NCI-H446 treated with DMSO at 0.1 percent for 48 hours (cell line): ENCODE measurements at places on chromosomes 16 and 17.
A peak's percentile ranks its signal among the peaks of the same experiment; 100 is the strongest.

DNA sequence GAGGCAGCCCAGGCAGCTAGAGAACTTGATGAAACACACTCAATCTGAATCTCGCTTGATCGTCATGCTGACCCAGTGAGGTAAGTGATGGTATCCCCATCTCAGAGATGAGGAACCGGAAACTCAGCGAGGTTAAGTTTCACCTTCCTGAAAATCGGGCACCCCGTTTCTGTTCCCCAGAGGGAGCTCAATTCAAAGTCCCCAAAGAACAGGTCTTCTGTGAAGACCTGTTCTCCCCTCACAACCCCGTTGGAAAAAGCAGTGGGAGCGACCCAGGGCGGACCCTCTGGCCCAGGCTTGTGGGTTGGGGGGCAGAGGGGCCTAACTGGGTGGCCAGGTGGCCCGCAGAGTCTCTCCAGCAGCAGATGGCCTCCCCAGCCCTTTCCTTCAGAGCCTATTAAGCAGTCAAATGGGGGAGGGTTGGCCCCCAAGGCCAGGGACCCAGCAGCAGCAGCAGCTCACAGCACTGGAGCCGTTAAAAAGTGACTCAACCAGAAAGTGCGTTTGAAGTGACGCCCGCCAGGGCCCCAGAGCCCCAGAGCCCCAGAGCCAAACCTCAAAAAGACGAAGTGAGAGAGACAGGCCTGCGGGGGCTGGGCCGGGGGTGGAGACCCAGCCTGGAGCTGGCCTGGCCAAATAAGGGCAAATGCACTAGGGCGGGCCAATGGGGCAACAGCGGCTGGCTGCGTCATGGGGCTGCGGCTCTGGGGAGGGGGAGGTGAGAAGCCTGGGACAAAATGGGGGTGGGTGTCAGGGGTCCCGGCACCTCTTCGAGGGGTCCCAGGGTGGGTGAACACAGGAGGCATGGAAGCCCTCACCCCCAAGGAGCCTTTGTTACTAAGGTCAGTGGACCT lies 9.2 kb upstream of the TSPOAP1 start:
- no peak for DNase-seq

DNA sequence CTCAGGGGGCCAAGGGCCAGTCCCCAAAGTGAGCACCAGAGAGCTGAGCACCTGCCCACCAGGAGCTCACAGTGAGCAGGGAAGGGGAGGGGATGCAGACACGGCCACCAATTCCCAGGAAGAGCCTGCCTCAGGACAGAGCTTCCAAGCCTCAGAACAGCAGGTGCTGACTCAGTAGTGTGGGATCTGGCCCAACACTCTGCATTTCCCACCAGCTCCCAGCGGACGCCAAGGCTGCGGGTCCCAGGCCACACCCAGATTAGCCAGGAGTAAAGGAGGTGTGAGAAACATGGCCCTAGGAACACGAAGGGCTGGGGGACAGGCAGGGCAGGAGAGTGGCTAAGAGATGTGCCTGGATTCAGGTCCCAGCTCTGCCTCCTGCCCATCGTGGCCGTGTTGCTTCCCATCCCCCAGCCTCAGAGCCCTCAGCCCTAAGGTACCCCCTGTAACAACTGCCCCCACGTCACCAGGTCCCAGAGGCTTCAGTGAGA lies 28.4 kb upstream of the EIF1 start:
- DNase-seq = no peak

DNA sequence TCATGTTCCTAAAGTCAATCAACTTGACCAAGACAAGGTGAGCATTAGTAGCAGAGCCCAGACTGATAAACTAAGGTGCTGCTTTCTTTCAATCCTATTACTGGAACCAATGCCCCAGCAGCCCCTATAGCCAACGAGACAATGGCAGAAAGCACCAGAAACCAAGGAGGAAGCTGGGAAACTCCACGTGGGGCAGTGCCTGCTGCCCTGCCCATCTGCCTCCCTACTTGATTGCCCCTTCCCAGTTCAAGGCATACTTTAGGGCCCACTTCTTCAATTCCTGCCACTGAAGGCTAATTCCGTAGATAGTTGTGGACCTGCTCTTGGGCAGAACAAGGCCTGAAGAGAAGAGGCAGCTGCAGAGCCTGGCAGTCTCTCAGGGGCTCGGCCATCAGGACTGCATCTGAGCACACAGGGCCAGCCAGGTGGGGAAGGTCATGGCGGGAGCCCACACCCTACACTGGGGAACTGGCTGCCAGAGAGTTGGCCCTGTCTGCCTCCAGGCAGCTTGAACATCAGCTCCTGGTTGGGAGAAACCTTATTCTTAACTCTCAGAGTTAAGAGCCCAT lies 30.9 kb downstream of the WSB1 start:
- no peak for DNase-seq

DNA sequence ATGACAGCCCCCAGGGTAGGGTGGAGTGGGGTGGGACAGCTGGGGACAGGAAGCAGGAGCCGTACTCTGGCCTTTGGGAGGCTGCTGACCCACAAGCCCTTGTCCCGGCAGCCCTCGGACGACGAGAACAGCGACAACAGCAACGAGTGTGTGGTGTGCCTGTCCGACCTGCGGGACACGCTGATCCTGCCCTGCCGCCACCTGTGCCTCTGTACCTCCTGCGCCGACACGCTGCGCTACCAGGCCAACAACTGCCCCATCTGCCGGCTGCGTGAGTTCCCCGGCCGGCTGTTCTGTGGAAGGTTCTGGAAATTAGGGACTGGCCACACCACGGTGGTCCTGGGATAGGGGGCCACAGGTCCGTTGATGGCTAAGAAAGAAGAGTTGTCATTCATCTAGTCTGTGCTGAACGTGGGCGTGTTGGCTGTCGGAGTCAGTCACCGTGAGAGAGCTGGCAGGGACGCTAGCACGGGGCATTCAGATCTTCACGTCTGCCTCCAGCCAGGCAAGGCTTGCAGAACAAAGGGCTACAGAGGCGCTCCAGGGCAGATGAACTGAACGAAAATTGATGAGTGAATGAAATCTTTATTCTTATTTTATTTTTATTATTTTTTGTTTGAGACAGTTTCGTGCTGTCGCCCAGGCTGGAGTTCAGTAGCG lies 19.8 kb upstream of the NUDT16L1 start:
- no peak for DNase-seq

DNA sequence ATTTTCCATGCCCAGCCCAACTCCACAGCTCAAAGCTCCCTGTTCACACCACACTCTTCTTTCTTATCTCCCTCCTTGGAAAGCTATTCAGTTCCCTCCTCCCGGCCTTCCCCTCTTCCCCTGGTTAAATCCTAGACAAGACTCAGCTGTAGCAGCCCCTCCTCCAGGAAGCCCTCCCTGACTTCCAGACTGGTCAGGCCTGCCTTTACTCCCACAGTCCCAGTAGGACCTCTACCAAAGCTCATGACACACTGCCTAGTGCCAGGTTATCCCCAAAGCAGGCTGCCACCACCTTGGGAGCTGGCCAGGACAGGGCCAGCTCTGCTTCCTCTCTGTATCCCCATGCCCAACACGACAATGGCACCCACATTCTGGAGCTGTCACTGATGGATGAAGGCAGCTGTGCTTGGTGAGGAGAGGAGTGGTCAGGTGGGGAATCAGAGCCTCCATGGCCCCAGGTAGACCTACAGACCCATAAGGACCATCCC lies 50.0 kb downstream of the BEAN1 start:
- no peak for DNase-seq

GRCh38 chr17:30235386-30236296 lies at the start of gene SLC6A4:
Gene SLC6A4, minus strand, starts transcription at chr17:30235697. Its CDS starts 13,739 bp downstream, at chr17:30221958.
- DNase-seq = no peak

DNA sequence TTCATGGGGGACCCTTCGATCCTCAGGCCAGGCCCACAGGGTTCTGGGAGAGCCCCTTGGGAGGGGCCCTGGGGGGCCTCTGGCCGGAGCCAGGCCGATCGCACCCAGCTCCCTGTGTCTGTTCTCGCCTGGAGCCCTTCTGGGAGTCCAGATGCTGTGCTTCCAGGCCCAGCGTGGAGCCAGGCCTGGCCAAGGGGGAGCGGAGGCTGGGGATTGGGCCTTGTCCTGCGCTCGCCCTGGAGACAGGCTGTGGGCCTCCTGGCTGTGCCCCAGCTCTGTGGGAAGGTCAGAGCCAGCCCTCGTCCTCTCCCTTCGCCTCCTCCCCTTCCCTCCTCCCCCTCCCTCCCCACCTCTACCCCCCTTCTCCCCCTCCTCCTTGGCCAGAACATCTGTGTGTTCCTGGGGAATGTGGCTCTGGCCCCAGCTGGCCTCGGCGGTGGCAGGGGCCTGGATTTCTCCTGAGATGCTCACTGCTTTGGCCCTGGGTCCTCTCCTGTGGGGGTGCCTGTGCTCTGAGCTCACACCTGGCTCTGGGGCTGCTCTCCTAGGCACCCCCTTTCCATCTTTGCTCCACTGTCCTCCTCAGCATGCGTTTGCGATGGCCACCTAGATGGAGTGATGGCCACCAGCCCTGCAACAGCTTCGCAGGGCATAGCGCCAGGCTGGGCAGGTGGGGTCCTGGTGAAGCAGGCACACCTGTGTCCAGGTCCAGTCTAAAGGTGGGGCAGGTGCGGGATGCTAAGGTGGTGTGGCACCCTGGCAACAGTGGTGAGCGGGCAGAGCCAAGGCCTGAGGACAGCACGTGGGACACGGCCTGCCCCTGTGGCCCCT lies 90.6 kb upstream of the CIBAR2 start:
- DNase-seq = peak; percentile 54

DNA sequence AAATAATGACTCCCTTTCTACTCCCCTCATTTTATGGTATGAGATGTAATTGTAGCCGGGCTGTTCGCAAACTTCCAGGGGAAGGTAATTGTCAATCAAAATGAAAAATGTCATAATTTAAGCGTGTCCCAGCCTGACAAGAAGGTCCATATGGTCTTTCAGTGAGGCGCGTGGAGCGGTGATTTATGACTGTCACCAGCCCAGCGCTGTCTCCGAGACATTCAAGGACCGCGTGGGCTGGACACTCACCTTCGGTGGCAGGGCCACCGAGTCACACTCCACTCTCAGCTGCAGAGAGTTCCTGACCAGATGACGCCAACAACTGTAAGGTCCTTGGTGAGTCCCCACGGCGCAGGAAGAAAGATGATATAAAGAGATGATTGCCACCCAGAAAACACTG lies 157.7 kb upstream of the TNRC6C start:
- no peak for DNase-seq

GRCh38 chr17:73785496-73785895 lies 141.3 kb upstream of the SDK2 start:
- DNase-seq = no peak

DNA sequence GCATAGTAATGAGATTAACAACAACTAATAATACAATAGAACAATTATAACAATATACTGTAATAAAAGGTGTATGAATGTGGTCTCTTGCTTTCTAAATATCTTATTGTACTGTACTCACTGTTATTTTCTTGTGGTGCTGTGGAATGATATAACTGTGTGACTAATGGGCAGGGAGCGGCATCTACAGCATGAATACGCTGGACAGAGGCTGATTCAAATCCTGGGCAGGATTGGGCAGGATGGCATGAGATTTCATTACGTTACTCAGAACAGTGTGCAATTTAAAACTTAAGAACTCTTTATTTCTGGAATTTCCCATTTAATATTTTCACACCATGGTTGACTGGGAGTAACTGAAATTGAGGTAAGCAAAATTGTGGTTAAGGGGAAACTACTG lies 1239.8 kb upstream of the GOT2 start:
- DNase-seq = no peak

DNA sequence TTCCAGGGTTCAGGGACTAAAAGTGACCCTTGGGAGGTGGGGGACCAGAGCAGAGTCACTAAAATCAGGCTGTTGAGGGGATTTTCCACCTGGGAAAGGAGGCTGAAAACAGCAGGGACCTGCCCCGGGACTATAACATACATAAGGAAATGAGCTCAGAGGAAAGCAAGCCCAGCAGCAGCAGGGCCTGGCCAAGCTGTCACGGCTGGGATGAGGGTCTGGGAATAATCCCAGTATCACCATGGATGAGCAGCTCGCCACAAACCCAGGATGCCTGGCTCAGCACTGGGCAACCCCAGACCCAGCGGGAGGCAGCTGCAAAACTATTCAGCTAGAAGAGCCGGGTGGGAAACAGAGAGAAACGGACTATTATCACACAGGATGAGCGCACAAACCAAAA lies 72.4 kb downstream of the RPH3AL start:
- DNase-seq = no peak
